ENCODE measurements at places on chromosomes 12 and 14. TPM values are rescaled to one million over a fixed set of nuclear protein-coding genes. Genes with fewer than 3 reads are reported as not detected.

- DNase-seq = no peak
Measured at GRCh38 chr12:14665354-14666348, 30.7 kb downstream of the GUCY2C start.

DNA sequence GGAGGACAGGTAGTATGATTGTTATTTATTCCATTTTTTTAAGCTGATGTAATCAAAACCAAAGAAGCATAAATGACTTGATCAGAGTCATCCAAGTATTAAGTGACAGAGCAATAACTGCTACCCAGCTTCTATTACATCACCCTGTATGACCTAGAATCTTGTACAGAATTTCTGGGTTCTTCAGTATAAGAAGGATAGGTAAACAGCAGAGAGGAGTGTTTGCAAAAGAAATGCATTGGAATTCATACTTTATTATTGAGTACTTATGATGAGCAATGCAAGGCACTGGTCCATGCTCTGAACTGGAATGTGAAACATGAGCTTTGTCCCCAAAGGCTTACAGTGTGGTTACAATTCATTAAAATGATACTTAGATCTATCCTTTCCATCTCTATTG, 916.8 kb downstream of the DIO2 start:
- no peak for DNase-seq

DNA sequence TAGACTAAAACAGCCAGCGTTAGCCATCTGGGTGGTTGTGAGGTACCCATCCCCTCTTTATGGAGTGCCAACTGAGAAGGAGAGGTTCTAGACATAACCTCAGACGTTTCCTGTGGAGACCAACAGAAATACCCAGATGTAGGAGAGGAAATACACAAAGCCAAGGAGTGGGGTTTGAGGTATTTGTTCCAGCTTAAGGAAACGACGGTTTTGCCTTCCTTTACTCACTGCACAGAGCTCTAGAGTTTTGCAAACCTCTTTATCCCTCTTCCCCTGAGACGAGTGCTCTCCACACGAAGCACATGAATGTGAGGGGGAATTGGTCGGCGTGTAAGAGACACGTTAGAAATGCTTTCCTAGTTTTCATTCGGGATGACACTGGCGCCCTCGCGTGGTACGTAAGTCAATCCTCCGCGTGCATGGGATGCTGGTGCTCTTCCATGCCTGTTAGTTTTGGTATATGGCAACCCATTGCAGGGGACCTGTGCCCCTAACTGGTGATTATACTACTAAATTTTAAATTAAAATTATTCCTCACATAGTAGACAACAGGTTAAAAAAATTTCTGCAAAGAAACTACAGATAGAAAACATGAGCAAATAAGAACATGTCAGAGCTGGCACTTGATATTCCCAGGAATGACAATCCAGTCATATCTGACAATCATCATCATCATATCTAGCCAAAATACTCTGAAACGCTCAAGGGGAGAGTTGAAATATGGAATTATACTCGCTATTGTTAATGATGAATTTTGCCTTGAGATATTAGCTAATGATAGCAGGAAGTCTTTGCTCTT, 121.7 kb downstream of the PPM1H start:
- DNase-seq = no peak

SLC5A8 gene
- not detected for total RNA-seq

DEGS2 gene
- total RNA-seq = 12.0 TPM

MED13L gene
- total RNA-seq = 387 TPM

DYNC1H1 gene
- total RNA-seq = 424 TPM

FBRSL1 gene
- 9.8 TPM for total RNA-seq
